ENCODE measurements at places on chromosomes 5 and 9. TPM values are rescaled to one million over a fixed set of nuclear protein-coding genes. Genes with fewer than 3 reads are reported as not detected.

DNA sequence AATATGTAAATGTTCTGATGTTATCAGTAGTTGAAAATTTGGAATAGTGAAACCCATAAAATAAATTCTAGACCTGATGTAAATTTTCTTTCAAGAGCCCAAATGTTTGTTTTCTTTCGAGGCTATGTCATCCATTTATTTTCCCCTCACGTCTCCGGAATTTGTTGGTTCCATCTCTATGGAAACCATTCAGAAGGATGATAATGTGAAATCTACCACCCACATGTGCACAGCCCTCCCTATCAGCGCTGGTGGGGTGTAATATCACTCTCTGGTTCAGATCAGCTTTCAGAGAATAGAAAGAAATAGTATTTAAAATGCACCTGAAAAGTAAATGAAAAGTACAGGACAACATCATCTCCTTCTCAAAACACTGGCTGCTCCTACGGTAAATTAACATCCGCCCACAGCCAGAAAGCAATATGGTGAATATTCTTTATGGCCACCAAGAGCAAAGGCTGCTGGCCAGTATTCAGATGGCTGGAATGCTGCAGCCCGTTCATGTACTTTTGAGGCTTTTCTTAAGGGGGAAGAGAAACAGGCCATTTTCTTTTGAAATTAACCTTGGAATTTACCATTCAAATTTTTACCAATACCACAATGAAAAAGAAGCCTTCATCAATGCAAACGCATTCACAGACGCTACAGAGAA, 28.5 kb downstream of the GLDC start:
- DNase-seq = no peak

DNA sequence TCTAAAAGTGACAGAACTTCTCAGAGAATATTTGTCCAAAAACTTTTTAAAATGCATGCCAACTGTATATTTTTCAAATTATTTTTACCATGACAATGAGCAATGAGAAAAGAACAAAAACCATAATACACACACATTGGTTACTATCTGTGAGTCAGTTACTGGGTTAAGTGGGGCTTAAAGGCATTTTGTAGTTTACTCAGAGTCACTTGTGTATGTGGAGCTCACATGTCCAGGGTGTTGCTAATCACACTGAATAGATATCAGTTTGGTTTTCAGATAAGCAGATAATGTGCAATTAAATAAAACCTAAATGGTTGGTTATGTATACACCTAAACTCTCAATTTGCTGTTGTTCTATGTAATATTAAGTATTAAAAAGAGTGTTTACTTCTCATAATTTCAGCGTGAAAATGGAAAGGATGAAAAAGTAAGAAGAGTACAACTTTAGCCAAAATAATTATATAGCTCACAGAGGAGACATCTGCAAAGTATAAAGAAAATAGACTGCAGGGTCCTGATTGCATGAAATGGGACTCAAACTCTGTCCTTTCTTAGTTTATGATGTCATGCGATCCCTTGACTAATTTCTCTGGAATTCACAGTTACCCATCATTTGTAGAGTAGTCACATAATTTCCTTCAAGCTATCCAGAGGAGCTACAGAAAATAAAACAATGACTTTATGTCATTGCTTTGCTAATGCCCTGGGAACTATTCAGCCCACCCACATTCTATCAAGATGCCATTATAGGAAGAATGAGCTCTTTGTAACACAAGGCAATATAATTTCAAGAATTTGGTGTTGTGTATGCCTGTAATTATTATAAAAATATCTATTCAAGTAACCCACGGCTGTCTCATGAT, 388.0 kb upstream of the ZNF608 start:
- DNase-seq = no peak

- DNase-seq = peak; percentile 17
Observed at GRCh38 chr5:40409601-40410000, 270.1 kb upstream of the PTGER4 start.

DNA sequence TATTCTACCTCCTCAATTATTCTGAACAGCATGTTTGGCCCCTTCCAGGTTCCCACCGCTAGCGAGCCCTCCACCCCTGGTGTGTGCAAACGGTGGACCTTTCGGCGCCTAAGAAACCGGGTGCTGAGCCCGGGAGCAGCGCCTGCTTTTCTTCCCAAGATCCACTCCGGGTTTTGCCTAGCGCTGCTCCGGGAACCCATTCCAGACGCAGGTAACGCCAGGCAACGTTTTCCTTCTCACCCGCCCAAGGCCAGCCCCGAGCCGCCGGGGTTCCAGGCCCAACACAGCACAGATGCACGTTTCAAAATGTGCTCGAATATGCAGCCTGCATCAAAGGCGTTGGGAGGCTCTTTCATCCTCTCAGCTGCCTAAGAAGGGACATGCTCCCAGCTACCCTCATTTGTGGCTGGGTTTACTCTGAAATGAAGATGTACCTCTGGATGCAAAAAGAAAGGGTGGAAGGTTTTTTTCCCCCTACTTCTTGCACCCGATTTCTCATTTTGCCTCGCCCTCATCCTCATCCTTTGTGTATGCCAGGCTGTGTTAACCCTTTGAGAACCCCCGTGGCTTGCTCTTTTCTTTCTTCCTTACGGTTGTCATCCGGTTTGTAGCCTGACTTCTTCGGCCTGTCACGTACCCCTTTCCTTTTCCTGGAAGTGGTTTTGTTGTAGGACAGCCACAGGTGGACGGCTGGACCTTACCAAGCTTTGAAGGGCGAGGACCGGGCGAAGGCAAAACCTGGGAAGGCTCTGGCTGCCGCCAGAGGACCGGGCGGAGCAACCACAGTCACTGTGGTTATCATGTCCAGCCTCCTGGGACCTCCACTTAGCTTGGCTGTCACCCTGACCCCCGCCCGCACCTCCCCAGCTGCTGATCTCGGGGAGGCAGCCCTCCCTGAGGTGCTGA, 226.9 kb downstream of the SMARCA2 start:
- peak; percentile 37 for DNase-seq

DNA sequence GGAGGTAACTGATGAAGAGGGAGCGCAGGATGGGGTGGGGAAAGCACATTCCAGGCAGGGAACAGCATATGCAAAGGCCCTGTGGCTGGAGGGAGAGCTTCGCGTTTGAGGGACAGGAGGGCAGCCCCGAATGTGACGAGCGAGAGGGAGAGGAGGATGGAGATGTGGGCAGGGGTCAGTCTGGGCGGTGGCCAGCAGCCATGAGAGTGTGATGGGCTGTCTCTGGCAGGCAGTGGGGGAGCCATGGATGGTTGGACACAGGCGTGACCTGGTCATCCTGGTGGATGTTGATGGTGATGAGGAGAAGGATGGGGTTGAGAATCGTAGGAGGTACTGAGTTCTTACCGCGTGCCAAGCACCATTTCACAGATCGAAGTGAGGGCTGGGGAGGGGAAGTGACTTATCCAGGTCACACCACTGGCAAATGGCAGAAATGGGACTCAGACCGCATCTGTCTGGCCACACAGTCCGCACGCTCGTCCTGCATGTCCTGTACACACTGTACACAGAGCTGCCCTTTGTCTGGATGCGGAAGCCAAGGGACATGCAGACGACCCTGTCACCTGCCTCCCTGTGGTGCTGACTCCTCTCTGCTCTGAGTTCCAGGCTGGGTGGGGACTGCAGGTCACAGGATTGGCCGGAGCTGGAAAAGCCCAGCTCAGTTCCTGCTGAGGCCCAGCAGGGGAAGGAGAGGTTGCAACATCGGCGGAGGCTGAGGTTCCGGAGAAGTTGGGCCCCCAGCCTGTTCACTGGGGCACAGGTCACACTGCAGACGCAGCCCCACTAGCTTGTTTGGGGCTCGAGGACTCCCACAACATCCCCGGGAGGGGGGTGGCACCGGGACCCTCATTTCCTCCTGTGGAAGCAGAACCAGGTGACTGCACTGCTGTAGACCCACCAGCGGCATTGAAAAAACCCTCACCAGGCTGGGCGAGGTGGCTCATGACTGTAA, 165.6 kb upstream of the IER5L start:
- DNase-seq = no peak

- DNase-seq = no peak
Observed at GRCh38 chr9:103730866-103731265, 363.2 kb upstream of the SMC2 start.

The ROPN1L gene
- 1.7 TPM for polyA plus RNA-seq

Measured in naive thymus-derived CD8-positive, alpha-beta T cell (primary cell).